BE2C (cell line): ENCODE measurements at places on chromosomes 4 and X.

DNA sequence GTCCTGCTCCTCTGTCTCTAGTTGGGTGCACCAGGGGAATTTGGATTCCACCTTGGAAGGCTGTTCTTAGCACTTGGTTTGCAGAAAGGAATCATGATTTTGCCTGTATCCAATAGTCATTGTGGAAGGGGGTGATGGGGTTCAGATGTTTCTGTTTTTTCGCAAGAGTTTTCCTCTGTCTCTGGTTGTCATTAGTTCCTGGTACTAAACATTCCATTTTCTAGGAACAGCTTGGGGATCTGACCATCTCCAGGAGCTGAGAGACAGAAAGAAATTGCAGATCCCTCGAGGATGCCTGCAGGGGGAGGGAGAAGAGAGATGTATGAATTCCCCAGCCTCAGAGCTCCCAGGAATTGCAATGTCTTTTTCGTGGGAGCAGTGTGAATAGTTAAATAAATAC is 70.9 kb downstream of the CYTL1 start:
- DNase-seq, result no peak

GRCh38 chrX:71536285-71536684 is 3.4 kb downstream of the OGT start:
- DNase-seq, result no peak

DNA sequence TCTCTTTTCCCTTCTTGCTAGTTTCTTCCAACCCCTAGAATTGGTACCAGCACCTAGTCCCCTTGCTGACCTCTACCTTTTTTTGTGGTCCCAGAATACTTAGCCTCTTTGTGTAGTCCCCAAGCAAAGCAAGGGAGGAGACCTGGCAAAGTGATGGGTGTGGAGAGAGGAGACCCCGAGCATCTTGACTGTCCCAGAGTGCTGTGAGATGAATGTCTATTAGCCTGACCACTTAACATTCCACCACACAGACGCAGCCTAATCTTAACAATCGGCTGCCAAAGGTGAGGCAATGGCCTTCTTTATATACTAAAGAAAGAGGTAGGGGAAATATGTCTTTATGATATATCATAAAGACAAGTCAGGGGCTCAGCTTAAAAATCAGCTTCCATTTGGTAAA is 55.9 kb downstream of the TRIM2 start:
- DNase-seq, result no peak

DNA sequence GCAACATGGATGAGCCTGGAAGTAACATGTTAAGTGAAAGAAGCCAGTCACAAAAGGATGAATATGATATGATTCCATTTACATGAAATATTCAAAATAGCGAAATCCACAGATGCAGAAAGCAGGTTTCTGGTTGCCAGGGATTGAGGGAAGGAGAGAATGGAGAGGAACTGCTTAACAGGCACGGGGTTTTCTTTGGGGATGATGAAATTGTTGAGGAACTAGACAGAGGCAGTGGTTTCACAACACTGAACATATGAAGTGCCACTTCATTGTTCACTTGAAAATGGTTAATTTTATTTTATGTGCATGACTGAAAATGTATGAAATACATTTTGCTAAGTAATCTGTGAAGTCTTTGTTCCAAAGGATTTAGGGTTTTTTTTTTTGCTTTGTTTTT is 182.5 kb upstream of the TBL1X start:
- no peak for DNase-seq

- no peak for DNase-seq
Measured at GRCh38 chrX:40171513-40172400, 74.0 kb upstream of the BCOR start.

DNA sequence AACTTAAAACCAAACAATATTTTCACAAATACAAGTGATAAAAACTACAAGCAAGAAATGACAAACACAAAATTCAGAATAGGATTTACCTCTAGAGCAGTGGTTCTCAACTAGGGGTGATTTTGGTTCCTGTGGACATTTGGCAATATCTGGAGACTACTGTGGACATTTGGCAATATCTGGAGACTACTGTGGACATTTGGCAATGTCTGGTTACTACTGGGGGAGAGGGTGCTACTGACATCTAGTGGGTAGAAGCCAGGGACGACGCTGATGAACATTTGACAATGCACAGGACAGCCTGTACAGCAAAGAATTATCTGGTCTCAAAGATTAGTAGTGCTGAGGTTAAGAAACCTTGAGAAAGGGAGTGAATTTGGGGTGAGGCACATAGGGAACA is 169.8 kb downstream of the CLCN4 start:
- DNase-seq, result peak; percentile 43

DNA sequence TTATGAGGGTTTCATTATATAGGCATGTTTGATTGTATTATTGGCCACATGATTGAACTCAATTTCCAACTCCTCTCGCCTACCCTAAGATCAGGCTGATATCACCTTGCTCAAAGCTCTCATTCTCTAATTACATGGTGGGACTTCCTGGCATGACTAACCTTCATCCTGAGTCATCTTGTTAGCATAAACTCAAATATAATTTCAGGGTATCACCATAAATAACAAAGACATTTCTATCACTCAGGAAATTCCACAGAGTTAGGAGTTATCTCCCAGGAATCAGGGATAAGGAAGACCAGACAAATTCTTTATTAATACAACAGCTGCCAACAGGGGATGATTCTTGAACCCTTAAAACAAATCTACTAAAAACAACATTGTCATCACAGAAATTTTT is 90.7 kb downstream of the NDST3 start:
- DNase-seq, result no peak

GRCh38 chr4:25031077-25031621 is 403 bp upstream of the LGI2 start:
- peak; percentile 44 for DNase-seq

- no peak for DNase-seq
Measured at GRCh38 chr4:78780093-78780492, 3.9 kb downstream of the BMP2K start.
